Body of pancreas (tissue), 4 donors: ENCODE measurements at places on chromosomes 11 and 22. TPM values are rescaled to one million over a fixed set of nuclear protein-coding genes. Genes with fewer than 3 reads are reported as not detected.
A peak's percentile ranks its signal among the peaks of the same experiment; 100 is the strongest.

DNA sequence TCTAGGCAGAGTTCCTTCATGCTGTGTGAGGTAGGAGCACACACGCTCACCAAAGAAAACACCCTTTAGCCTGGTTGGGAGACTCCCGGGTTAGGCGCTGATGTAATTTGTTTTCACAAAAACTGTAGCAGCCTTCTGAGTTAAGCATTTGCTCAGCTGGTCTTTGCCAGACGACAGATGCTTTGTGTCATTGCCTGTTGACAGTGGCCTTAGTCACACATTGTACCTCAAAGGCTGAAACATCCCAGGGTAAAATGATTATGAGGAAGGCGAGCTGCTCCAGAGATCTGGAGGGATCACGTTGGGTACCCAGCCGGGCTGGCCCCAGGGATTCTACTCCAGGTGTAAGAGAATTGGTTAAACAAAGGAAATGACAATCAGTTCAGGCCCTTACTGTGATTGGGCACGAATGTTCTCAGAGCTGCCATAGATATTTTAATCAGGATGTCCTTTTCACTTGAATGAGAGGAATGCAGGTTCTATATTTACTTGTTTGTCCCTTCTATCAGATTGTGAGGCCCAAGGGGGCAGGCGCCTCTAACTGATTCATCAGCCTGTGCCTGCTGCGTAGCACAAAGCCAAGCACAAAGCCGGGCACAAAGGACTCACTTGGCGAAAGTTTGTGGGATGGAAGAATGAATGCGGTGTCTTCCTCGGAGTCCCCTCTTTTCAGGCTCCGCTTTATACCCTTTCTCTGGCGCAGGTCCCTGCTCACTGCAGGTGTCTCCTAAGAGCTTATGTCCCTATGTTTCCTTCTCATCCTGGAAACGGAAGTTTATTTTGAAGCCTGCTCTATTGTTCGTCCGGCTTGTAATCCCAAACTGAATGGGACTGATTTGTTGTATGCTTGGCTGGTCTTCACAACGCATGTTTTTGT lies 47.1 kb downstream of the ADM start:
- peak overlapping the region; percentile 82 for H3K27ac ChIP-seq
- H3K36me3 ChIP-seq: no peaks in the 10 kb centered on the region
- no peaks in the 10 kb centered on the region for H3K27me3 ChIP-seq
- DNase-seq: peak; percentile 68
- H3K4me1 ChIP-seq: peaks cover 31% of the 10 kb centered on the region

- H3K4me3 ChIP-seq: no peak overlapping the region
- DNase-seq: no peak
- no peak overlapping the region for H3K27ac ChIP-seq
- H3K36me3 ChIP-seq: no peaks in the 10 kb centered on the region
Measured at GRCh38 chr11:102010776-102011494, 36.3 kb upstream of the CFAP300 start.

DNA sequence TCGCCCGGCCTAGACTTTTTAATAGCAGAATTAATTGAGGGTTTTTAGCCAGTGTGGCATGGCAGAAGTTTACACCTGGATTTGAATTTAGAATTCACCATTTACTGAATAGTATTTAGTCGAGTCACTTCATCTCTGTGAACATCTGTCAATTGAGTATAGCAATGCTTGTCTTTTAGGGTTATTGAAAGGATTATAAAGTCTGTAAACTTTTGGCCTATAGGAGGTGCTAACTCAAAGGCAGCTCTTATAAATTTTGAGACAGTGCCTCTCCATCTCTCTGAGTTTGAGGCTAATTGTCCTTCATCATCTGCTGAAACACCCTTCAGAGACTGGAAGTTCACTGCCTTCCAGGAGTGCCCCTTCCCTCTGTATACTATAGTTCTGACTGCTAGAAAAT lies 205.0 kb downstream of the NELL1 start:
- no peak overlapping the region for H3K27ac ChIP-seq
- no peaks in the 10 kb centered on the region for H3K27me3 ChIP-seq
- no peaks in the 10 kb centered on the region for H3K4me1 ChIP-seq
- H3K36me3 ChIP-seq: no peaks in the 10 kb centered on the region
- no peak for DNase-seq
- H3K4me3 ChIP-seq: no peak overlapping the region

GRCh38 chr11:84413549-84413948 lies 1127.4 kb upstream of the CCDC90B start:
- H3K27ac ChIP-seq: no peak overlapping the region
- DNase-seq: no peak
- H3K36me3 ChIP-seq: no peaks in the 10 kb centered on the region
- no peaks in the 10 kb centered on the region for H3K27me3 ChIP-seq

DNA sequence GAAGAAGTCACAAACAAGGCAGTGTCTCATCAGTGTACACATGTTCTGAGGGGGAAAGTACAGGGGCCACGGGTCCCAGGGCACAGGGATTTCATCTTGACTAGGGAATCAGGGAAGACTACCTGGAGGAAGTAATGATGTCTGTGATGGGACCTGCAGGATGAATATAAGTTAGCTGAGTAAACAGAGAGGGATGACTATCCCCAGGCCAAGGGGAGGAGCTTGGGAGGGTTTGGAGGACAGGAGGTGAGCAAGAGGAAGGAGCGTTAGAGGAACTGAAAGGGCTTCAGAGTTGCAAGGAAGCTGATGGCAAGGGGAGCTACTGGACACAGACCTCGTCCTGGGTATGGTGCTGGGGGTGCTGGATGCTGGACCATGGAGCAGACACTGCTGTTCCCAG lies 56.4 kb downstream of the TRAF6 start:
- no peak overlapping the region for H3K4me3 ChIP-seq
- DNase-seq: no peak
- H3K27me3 ChIP-seq: no peaks in the 10 kb centered on the region

DNA sequence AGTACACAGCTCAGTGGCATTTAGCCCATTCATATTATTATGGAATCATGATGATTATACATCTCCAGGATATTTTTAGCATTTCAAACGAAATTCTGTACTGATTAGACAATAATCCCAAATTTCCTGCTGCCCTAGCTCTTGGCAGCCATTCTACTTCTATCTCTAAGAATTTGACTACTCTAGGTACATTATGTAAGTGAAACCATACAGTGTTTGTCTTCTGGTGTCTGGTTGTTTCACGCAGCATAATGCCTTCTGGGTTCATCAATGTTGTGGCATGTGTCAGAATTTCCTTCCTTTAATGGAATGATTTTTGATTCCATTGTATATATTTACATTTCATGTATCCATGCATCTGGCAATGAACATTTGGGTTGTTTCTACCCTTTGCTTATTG lies 517.7 kb downstream of the ETS1 start:
- H3K27me3 ChIP-seq: no peaks in the 10 kb centered on the region
- H3K4me3 ChIP-seq: no peak overlapping the region
- H3K4me1 ChIP-seq: no peaks in the 10 kb centered on the region
- DNase-seq: no peak
- H3K36me3 ChIP-seq: no peaks in the 10 kb centered on the region

The FSHB gene
- total RNA-seq: not detected

The PGM2L1 gene
- total RNA-seq: 5.2 TPM

The GAL3ST1 gene
- total RNA-seq: 13.8 TPM

The SCO2 gene
- not detected for total RNA-seq

The HEPHL1 gene
- total RNA-seq: not detected
